SK-N-SH (cell line): ENCODE measurements at places on chromosomes 1 and 21. TPM values are rescaled to one million over a fixed set of nuclear protein-coding genes. Genes with fewer than 3 reads are reported as not detected.

DNA sequence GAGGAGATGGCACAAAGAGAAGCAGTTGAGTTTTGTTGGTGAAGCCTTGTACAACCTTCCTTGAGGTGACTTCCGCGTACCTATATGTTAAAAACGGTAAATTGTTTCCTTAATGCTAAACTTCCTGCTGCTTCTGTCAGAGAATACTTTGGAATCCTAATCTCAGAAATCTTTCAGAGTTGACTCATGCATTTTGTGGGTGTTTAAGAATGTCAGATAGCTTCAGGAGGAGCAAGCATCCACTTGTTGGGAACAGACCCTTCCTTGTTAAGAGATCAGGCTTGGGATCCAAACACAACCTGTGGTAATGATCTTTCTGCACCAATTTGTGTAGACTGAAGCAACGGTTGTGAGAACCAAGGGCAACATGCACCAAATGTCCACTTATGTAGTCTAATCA is 29.5 kb downstream of the AK4 start:
- no peak for DNase-seq

DNA sequence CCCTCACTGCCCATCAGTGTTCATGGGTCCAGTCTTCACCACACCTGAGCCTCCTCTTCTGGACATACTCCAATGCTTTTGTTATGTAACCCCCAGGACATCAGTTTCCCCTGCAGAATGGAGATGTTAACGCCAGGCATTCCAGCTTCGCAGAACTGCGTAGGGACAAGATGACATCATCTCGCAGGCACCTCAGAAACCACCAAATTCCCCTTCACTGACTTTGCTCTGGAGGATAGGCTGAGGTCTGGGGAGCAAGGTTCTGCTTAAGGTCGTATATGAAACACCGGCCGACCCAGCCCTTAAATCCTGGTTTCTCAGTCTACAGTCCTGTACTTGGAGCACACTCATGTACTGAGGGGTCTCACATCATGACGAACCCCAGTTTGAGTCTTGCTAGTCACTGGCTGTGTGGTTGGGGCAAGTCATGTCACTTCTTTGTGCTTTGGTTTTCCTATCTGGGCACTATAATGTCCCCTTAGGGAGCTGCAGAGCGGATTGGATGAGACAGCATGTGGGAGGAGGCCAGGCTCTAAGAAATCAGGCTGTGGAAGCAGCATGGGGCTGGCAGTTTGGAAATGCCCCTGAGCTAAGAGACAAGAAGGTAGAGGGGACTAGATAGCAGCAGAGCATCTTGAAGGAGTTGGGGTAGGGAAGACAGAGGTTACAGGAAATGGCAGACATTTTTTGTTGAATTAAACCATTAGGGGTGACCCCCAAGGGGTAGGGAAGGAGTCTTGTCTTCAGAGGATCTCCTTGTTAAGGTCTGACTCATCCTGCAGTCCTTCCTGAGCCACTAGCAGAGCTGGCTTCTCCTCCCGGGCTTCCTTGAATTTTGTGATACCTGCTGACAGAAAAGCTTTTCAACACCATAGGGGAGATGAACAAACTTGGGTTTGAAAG is 138.3 kb downstream of the FOXD2 start:
- DNase-seq: no peak

Gene S100A7
- polyA plus RNA-seq: not detected in 2 replicates

DNA sequence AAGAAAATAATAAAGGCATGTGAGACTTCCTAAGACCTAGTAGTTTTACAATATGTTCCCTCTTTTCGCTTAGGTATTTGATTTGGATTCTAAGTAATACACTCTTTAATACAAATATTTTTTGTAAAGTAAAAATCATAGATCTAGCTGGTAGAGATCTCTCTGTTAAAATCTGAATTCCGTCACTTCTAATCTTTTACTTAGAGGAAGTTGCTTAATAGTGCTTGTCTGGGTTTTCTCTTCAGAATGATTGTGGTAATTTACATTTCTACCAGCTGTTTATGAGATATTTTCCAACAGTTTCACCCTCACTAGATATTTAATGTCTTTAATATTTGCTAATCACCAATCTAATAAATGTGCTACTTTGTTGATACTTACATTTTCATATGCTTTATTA is 23.3 kb downstream of the RBM11 start:
- no peak for DNase-seq

Gene AMY1A
- polyA plus RNA-seq: not detected in 2 replicates

DNA sequence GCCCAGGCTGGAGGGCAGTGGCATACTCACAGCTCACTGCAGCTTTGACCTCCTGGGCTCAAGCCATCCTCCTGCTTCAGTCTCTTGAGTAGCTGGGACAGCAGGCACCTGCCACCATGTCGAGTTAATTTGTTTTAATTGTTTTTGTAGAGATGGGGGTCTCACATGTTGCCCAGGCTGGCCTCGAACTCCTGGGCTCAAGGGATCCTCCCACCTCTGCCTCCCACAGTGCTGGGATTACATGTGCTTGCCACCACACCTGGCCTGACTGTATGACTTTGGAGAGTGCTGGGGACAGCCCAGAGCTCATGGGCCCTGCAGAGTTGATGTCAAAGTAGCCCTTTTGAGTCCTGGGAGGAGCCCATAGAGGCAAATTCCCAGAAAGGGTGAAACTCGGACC is 1.8 kb downstream of the OBSCN start:
- DNase-seq: no peak

GRCh38 chr1:221543529-221544120 is 198.3 kb downstream of the DUSP10 start:
- peak; percentile 21 for DNase-seq

DNA sequence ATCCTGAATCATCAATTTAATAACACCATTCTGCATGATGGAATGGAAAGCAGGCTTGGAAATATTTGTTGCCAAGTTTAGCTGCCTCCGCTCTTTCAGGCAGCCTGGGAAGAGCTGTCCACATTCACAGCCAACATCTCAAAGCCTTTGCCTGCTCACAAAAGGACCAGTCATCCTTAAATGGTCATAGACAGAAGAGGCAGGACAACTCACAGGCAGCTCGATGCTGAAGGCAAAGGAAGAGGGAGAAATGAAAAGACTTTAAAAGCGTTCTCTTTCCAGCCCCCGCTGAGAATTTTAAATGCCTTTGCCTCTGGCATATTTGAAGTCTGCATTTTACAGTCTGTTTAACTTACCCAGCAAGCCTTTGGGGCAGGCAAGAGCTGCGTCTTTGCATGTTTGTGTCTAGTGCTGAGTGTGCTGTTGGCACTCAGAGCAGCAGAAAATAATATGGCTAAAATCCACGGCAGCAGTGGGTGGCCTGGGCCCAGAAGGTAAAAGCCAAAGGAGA is 68.9 kb downstream of the NMNAT2 start:
- no peak for DNase-seq
